ENCODE measurements at places on chromosomes 6 and 20.

GRCh38 chr6:24927277-24927955 lies 8.3 kb downstream of the RIPOR2 start:
- no peak for DNase-seq

DNA sequence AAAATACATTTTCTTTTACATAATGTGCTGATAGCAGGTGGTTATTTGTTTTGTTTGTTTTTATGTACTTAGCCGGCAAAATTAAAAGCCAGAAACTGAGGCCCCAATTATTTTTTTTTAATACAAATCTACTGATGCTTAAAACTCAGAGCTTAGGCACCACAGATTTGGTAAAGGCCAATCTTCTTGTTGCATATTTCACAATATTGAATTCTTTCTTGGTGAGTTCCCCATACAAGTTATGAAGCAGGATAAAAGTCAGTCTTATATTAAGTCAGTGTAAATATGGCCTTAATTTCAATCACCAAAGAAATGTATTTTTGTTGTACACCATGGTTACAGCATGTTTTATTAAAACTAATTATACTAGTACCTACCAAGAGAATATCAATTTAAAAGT lies 16.3 kb upstream of the ZDHHC14 start:
- no peak for DNase-seq

DNA sequence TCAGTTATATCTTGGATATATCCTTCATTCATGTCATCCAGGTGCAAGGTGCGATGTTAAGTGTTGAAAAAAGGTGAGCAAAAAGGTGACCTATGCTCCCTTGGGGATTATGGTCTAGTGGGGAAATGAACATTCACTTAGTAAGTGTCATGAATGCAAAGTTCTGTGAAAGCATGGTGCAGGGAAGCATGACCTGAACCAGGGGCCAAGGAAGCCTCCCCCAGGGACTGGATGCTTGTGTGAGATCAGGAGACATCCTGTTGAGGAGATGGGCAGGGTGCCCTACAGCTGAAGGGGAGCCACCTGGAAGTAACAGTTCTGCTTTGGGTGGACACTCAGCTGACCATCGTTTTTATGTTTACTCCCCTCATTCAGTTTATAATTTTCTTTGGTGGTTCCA lies 179.5 kb downstream of the SYNDIG1 start:
- no peak for DNase-seq

GRCh38 chr6:15534974-15535373 lies 127.9 kb downstream of the DTNBP1 start:
- no peak for DNase-seq

GRCh38 chr6:143564484-143565017 lies 53.0 kb upstream of the FUCA2 start:
- no peak for DNase-seq
